ENCODE measurements at places on chromosomes 3 and 15. TPM values are rescaled to one million over a fixed set of nuclear protein-coding genes. Genes with fewer than 3 reads are reported as not detected.

DNA sequence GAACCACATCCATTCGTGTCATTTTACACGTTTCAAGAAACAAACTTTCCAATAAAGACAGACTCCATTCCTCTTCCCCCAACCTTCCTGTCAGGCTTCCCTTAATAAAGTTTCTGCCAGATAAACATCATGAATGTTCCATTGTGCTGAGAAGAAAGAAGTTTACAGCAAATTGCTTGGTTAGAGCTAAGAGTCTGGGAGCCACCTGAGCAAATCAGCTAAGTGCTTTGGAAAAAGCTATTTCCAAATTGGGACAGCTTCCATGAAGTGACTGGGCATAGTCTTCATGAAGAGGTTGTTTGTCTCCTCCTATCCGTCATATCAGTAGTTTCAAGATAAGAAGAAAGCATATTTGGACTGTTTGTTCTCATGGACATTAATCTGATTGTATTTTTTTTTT lies 77.0 kb downstream of the MAGI1 start:
- no peak for DNase-seq

GRCh38 chr3:52468336-52468735 lies 12.9 kb downstream of the NISCH start:
- DNase-seq = no peak

DNA sequence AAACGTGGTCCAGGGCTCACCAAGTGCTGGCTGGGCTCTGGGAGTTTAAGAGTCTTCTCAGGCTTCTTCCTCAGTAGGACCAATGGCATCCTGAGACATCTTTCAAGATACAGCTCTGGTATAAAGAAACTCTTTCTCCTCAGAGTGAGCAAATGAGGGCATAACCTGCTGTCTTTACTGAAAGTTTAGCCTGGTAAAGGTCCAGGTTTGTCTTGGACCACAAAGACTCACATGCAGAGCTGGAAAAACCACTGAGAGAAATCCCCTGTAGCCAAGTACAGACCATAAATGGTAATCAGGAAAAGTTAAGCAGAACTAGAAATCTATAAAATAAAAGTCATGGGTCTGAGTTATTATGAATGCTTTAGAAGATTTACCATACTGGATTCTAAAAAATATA lies 23.1 kb downstream of the CD47 start:
- DNase-seq = no peak

KLHL40 gene
- total RNA-seq = 0.17 TPM

DNA sequence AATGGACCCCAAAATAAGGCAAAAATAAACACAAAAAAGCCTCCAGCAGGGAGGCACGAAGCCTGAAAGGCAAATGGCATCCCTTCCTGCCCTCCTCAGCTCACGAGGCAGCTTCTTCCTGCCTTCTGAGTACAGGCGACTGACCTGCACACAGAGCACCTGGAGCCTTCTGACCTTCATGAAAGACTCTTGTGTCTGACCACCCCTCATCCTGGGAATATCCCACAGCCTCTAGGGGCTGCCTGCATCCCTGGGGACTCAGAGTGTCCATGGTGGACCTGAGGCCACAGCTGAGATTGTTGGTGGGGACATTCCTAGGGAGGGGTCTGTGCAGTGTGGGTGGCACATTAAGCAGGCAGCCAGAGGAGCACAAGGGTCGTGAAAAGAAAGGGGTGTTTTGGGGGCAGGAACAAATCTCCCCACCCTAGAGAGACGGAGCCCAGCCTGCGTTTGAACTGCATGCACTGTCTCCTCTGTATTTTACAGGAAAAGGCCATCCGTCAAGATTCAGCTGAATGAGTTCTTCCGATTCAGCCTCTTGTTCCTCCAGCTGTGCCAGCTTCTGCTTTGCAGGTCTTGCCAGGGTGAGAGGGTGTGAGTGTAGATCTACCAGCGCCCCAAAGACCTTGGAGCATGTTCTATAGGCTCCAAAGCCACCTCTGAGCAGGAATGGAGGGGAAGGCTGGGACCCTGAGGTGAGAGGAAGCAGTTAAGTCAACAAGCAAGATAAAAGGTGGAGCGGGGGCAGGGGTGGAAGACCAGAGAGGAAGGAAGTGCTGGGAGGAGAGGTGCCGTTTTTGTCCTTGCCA lies 80.4 kb upstream of the MEF2A start:
- DNase-seq = no peak
